Midbrain (tissue), 1 donor: ENCODE measurements at places on chromosomes 2 and 18.
A peak's percentile ranks its signal among the peaks of the same experiment; 100 is the strongest.

DNA sequence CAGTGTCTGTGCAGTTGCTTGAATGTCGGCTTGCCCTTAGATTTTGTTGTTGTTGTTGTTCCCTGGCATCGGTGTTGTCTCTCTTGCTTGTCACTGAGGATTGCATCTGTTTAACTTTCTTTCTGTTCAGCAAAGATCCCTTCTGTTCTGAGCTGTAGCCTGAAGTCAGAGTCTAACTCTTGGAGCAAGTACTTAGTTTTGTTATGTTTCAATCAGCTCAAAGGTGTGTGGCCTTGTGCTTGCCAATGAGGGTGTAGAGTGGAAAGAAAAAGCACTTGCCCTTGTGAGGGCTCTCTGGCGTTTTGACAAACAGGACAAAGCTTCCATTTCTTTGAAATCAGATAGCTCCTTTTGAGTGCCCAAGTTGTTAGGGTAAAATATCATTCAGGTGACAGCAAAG is 757.1 kb upstream of the CDH7 start:
- peak; percentile 19 for DNase-seq

DNA sequence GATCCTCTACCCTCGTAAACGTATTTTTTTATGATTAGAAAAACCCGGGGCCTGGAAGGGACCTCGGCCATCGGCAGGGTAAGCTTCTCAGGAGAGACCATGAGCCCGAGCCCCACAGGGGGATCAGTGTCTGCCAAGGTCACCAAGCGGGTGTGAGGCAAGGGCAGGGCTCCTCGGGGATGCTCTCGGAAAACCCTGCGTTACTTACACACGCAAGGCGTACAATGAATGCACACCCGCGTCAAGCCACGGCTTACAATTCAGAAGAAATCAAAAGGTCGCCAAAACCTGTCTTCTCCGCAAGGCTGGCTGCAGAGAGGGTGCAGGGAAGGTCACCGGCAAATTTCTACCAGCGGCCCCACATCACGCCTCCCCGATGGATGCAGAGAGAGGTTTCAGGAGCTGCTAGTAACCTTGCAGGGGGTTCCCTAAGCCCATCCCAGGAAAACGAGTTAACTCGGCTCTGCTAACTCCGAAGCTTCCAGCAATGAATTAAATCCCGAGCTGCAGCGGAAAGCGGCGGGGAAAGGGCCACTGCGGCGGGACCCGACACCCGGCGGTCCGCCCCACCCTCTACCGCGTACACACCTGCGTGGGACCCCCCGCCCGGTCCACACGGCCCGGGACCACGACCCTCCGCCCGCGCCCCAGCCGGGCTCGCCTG is 638 bp downstream of the ST3GAL5 start:
- peak; percentile 69 for DNase-seq

DNA sequence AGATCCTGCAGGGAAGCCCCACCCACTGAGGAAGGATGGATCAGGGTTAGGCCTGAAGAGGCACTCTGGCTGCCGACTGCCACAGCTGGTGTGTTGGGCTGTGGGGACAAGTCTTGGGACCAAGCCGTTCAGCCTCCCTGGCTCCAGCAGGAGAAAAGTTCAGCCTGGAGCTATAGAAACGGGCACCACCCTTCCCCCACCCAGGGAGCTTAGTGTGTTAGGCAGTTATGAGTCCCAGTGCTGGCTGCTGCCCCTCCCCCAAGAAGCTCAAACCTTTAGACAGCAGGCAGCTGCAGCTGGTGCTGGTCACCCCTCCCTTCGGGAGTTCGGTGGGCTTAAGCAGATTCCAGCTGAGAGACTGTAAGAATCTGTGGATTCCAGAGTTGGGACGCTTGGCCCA is 447.1 kb upstream of the HS6ST1 start:
- DNase-seq, result no peak

DNA sequence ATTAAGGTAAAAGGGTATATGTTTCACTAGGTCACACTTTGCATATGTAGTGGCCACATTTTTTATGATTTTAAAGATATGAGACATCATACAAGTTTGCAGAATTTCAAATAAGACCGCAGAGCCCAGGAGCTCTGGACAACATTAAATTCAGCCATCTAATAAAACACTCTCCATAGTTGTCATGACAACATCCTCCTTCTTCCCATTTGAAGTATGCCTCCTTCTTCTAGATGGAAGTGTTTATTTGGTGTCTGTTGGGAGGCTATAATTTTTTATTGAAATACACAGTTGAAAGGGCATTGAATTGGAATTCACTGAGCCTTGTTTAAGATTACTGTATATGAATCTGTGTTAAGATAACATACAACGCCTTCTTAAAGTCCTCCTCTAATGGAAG is 467.3 kb downstream of the CMPK2 start:
- DNase-seq, result no peak

DNA sequence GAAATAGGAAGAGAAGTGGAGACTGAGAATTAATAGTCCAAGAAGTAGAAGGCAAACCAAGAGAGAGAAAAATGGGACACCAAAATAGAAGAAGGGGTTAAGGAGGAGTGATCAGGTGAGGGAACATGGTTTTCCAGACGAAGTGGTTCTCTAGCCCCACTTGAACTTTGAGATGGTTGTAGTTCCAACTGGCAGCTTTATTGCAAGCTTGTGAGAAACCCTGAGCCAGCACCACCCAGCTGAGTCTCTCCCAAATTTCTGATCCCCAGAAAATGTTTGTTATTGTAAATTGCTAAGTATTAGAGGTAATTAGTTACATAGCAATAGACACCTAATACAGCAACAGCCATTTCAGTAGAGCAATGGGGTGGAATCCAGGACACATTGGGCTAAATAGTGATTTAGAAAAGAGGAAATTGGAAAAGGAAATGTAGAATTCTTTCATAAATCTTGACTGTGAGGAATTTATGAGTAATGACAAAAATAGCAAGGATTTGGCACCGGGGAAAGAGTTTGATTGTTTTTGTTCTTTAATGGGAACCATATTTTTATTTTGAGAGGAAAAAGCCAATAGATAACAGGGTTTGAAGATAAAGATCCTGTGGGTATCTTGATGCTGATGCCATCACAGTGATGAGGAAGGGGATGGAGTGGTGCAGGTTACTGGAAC is 62.1 kb upstream of the XDH start:
- DNase-seq, result no peak

DNA sequence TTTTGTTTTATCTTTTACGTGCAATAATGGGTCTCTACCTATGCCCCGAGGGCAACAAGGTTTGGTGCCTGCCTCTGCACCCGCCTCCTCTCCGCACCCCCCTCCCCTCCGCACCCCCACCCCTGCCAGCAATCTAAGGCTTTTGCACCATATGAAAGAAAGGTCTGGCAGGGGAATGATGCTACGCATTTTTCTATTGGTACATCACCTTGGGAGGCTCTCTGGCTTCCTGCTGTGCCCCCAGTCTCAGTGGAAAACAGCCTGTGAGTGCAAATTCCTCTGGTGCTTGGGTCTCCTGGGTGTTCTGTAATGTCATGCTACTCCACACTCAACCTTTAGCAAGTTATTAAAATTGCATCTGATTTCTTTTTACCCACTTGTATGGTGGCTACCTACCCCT is 161.3 kb upstream of the SMAD7 start:
- no peak for DNase-seq

DNA sequence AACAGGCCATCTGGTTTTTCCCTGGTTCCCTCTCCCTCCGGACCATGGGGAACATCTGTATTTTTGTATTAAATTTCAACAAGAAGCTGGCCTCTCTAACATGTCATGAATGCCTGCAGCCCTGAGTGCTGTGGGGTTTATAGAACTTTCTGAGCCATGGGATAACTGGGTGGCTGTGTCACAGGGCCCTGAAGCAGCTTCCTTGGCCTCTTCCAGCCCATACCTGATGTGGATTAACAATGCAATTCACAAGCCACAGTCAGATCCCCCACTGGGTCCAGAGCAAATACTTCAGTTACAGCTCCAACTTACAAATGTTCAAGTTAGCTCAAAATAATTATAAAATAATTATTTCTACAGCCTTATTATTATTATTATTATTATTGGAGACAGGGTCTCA is 307.8 kb upstream of the CELF4 start:
- no peak for DNase-seq

GRCh38 chr2:134943540-134943939 is 24.9 kb downstream of the CCNT2 start:
- no peak for DNase-seq

GRCh38 chr18:45254709-45255082 is 360.6 kb upstream of the SLC14A2 start:
- no peak for DNase-seq

- DNase-seq, result no peak
These were observed 60.7 kb upstream of the HDAC4 start for GRCh38 chr2:239461291-239462190.

- no peak for DNase-seq
These were observed 26.4 kb downstream of the ST3GAL5 start for GRCh38 chr2:85862426-85862825.

DNA sequence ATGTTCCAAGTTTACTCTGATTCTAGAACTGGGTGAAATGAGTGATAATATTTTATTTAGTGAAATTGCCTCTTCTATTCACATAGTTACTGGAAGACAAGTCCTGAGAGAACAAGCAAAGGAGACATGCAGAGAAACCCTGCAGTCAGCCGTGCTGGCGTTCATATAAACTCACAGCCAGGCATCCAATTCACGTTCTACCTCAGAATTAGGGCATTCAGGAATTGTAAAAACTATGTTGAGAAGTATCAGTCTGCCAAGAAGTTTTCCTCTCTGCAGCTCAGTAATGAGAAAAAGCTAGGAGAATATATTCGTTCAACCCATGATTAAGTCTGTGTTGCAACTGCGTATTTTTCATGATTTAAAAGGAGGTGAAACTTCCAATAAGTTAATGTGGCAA is 156.2 kb upstream of the DSEL start:
- DNase-seq, result no peak

GRCh38 chr18:7635948-7636347 is 68.8 kb downstream of the PTPRM start:
- no peak for DNase-seq

DNA sequence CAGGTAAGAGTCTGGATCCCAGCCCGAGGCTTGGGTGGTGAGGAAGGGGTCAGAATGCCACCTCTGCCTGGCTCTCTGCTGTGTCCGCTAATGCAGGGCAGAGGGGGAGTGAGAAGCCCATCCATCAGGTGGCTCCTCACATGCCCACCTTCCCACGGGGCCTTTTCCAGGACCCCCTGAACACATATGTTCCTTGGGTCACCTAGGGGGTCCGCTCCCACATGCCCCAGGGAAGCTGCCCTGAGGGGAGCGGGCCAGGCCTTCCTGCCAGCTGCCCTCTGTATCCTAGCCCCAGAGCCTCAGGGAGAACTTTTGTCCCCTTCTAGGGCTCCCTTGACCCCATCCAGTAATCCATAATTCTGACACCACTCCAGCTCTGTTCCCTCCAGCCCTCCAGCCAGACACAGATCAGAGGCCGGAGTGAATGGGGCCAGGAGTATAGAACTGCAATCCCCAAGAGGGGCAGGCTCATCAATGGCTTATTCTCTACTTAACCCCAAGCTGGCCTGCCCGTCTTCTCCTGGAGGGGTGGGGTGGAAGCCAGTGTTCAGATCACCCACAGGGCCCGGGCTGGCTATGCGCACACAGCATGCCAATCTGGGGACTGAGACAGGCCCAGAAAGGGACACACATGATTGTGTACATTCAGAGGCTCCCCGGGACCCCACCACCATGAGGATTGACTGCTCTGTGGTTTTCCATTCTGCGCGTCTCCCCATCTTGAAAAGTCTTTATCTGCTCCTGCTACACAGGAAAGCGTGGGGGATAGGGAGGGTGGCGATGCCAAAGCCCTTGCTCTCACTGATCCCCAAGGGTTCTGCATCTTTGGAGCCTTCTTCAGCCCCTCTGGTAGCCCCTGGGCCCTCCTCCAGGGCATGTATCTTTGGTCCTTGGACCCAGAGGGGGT is 1.1 kb downstream of the EMILIN1 start:
- DNase-seq, result no peak

DNA sequence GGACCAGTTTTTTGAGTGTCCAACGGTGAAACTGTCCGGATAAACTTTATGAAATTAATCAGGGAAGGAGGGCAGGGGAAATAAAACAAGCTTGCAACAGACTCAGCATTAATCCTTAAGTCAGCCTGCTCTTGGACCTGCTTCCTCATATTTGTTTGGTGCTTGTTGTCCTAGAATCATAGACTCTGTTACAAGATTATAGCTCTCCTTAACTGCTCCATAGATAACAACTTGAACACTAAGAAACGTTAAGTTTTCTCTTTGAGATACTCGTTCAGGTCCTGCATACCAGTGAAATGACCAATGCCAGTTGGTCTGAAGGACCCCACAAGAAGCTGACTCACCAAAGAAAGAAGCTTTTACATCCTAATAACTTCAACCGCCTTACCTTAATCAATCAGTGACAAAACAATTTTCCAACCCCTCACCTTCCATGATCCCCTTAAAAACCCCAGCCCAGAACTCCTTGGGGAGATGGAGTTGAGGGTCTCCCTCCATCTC is 493.2 kb downstream of the PID1 start:
- DNase-seq, result no peak
